CD4-positive, alpha-beta T cell treated with Interleukin-12 subunit alpha and Interleukin-12 subunit beta, for 1 hour (primary cell): ENCODE measurements at places on chromosomes 1 and 21.

DNA sequence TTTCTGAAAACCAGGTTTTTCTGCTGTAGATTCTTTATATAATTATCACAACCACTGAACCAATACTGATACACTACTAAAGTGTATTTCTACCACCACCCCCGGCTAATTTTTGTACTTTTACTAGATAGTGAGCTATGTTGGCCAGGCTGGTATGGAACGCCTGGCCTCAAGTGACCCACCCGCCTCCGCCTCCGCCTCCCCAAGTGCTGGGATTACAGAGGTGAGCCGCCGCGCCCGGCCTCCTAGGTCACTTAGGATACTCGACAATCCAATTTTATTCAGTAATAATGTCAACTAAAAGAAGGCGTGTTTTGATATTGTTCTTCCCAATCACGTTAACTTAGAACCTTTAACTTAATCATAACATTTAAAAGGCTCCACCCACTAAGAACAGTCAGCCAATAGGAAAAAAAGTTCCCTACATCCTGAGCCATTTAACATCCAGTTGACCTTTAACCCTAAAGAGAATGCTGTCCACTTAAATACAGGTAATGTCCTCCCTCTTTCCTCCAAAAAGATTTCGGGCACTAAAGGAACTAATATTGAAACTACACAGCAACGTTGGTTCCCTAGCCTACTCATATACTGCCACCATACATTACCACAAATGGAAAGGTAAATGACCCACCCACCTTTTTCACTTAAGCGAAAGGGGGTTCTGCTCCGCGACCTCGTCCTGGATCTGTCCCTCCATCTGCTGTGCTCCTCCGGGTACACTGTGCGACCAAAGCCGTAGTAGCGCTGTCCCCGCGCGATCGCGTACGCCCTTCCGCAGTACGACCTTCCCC lies 1.2 kb downstream of the RSRP1 start:
- DNase-seq = no peak

DNA sequence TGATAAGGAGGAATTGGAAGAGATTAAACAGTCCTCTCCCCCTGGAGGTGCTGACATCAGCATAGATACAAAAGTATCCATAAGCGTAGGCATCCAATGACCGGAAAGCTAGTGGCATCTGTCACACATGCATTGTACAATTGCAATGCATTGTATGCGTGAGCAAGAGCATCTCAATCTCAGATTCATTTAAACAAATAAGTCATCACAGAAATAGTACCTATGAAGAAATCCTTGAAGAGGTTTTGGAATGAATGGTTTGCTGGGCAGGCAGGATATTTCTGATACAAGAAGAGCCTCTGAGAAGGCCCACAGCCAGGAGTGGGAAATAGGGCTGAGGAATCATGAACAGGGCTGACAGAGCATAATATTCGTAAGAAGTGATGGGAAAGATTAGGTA lies 88.9 kb upstream of the ABCD3 start:
- DNase-seq = no peak

GRCh38 chr1:50930965-50931737 lies 28.9 kb downstream of the FAF1 start:
- no peak for DNase-seq

DNA sequence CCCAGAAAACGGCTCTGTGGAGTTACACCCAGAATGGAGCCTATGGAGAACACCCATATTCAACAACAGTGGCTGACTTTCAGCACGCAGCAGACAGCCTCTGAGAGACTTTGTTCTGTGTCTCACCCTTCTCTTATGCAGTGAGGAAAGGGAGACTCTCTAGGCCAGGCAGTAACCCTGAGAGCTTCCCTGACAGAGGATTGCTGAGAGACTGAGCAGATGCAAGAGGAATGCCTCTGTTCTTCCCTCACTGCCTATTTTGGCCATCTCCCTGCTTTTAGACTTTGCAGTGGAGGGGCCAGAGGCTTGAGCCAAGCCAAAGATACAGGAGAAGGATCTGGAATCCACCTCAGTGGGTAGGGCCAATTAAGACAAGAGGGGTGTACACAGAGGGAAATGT lies 41.8 kb upstream of the SLC16A1 start:
- no peak for DNase-seq

DNA sequence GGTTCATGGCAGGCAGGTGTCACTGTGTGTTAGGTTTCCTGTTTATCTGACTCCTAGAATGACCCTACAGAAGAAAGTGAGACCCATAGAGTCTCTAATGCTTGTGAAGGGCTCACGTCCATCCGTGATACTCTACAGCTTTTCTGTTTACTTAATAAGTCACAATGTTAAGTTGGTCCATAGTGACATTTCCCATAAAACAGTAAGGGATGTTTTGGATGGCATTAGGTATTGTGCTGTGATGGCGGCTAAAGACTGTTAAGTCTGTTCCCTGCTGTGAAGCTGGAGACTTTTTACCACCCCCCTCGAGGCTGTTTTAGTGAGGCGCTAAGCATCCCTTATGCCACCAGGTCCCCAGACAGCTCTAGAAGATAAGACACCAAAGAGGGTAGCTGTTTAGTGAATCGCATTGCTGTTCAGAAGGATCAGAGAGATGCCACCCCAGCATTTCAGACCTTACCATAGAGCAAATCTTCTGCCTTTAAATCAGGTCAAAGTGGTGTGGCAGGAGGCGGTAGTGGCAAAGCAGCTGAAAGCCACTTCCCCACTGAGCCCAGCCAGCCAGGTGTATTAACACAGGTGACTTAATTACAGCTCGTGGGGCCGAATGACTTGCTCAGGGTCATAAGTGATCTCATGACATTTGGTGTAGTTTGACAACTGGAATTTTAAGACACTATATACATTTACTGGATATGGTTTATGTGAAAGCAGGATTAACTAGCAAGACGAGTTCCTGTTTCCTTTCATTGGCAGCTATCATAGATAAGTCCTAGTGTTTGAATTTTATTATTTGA lies 25.0 kb downstream of the SLC37A1 start:
- no peak for DNase-seq
